ENCODE measurements at places on chromosomes 5 and 9. TPM values are rescaled to one million over a fixed set of nuclear protein-coding genes. Genes with fewer than 3 reads are reported as not detected.

NUTM2G gene
- total RNA-seq, result not detected

GRCh38 chr5:91091471-91092234 lies 291.5 kb downstream of the ARRDC3 start:
- DNase-seq, result no peak

- no peak for DNase-seq
Measured at GRCh38 chr5:56815658-56816545, 553 bp downstream of the MAP3K1 start.

- no peak for DNase-seq
Measured at GRCh38 chr5:36569491-36569890, 36.9 kb upstream of the SLC1A3 start.

IL4 gene
- not detected for total RNA-seq

Data from omental fat pad (tissue), 4 donors.